ENCODE measurements at places on chromosomes 12 and 14. TPM values are rescaled to one million over a fixed set of nuclear protein-coding genes. Genes with fewer than 3 reads are reported as not detected.

DNA sequence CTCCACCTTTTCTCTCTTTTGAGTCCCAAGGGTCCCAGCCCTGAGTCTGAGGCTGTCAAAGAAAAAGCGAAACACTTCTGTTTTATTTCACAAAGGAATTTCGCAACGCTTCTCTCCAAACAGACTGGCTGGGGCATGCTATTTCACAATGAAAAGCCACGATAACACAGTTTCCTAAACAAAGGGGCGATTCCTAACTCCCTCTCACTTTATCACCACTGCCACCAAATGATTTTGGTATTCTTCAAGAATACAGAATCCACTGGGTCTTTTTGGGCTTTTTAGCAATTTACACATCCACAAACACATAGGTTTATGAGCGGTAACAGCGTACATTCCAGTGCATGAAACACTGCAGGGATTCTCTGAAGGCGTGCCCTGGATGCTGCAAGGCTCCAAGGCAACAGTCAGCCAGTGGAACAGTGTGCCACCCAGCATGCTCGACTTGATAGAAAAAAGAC lies 161.2 kb downstream of the DAD1 start:
- peak; percentile 11 for DNase-seq

DNA sequence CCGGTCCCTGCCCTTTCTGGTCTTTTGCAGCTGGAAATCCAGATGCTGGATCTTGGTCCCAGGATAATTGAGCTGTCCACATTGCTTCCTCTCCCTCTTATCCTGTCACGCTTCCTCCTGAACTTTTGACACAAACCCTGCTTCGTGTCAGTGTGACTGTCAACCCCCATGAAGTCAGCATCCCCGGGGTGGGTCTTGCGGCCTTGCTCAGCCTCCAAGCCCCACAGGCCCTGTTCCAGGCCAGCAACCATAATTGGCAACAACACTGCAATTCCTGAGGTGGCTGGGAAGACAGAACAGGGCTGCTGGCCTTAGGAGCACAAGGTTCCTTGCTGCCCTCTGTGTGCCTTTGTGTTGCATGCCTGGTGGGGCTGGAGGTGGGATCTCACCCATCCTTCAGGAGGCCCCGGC lies 74.9 kb downstream of the NTF3 start:
- DNase-seq = no peak

DNA sequence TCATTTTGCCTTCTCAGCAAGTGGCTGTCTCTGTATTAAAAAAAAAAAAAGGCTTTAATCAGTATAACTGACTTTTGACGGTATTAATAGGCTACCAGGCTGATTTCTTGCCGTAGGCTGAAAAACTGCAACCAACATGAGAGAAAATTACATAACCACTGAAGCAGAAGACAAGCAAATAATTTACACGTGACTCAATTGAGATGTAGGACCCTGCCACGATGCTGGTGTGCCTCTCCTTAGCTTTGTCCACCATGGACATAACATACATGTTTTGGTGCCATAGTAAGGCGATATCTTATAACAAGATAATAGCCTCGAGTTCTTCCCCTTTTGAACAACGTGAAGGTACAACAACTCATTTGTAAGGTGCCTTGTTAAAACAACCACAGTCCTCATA lies 88.7 kb upstream of the GRIP1 start:
- DNase-seq = no peak

DNA sequence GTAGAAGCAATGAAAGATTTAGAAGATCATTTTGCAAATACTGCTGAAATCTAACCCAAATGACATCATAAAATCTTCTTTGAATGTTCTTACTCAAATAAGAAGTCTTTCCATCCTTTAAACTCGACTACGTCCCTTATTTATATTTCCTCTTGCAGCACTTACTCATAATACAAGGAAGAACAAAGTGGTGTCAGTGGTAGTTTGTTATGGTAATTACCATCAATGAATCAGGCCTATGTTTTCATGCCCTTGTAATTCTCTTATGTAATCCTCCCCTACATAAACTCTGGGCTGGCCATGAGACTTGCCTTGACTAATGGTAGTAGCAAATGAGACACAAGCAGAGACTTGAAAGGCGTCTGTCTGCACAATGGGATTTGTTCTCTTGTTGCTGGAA lies 17.0 kb downstream of the EEA1 start:
- DNase-seq = no peak

CD163 gene
- total RNA-seq = not detected

KLRC1 gene
- total RNA-seq = not detected

ERP27 gene
- total RNA-seq = not detected

TOMM20L gene
- total RNA-seq = 0.52 TPM

LRRC43 gene
- total RNA-seq = 1.1 TPM

Measured in neural crest cell (in vitro differentiated cells).